ENCODE measurements at places on chromosomes 1 and 21.

DNA sequence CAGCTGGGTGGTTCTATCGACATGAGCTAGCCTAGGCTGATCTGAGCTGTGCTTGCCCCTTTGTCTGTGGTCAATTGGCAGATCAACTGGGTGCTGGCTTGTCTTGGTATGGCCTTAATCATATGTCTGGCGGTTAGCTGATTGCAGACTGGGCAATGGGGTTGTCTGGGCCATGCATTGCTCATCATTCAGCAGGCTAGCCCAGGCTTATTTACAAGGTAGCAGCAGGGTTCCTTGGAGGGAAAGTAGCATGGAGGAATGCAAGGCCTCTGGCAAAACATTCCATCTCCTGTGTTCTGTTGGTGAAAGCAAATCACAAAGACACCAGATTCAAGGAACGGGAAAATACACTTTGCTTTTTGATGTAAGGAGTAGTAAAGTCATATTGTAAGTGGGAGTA is 84.0 kb upstream of the IVNS1ABP start:
- DNase-seq = no peak

DNA sequence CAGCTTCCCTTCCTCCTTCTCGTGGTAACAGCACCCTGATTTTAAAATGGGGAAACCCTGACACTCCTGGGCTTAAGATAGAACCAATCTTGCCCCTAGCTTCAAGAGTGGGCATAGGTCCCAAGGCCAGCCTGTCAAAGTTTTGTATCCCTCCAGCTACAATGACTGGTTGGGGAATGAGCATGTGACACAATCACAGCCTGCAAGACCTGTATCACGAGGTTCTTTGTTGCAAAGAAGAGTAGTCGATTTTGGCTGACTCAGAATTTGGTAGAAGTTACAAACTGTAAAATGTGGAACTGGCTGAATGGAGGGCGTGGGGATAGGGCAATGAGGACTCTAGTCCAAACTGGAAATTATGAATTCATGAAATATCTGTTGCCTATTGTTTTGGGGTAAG is 18.7 kb downstream of the CTSK start:
- DNase-seq = no peak

DNA sequence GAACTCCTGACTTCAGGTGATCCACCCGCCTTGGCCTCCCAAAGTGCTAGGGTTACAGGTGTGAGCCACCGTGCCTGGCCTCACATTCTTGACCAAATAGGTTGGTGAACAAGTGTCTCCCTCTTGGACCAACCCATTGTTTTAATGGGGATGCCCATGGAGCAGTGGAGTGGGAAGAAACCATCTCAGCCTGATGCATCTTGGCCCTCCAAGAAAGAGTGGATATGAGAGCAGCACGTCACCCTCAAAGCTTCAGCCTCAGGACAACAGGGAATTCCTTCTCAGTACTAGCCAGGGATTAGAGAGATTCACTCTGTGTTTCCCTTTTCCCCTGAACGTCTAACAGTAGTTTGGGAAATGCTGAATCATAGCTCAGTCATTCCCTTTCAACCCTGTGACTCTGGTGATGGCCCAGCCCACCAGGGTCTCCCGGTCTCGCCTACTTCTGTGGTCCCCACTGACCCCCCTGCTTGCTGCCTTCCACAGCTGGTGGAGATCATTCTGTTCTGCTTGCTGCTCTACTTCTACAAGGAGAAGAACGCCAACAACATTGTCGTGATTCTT is 37.4 kb downstream of the NIPAL3 start:
- no peak for DNase-seq

DNA sequence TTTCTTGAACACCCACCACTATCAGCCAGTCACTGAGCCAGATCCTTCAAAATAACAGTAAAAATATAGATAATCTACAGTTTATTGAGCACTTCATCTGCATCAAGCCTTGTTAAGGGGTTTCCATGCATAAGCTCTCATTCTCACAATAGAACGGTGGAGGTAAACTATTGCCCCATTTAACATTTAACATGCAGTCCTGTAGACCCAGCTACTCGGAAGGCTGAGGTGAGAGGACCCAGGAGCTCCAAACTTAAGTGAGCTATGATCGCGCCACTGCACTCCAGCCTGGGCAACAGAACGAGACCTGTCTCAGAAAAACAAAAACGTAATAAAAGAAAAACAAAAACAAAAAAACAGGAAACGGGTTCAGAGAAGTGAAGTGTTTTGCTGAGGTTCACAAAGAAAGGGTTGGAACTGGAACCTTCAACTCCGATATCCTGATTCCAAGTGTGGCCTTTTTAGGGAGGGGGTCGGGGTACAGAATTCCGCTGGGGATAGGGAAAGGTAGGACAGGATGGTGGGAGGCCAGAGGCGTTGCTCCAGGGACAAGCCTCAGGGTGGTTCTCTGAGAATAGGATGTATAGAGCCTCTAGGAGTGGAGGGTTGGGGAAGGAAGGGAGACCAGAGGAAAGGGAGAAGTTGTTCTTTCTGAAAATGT is 11.6 kb upstream of the SESN2 start:
- DNase-seq = no peak

- no peak for DNase-seq
Observed at GRCh38 chr1:218397752-218398339, 52.7 kb downstream of the TGFB2 start.

- DNase-seq = no peak
Observed at GRCh38 chr21:41361786-41362604, at the start of gene MX2. Gene MX2 (plus strand): TSS chr21:41362027. CDS start chr21:41376907, 14,880 bp downstream.

- DNase-seq = no peak
Observed at GRCh38 chr1:27832762-27833161, 2.2 kb downstream of the PPP1R8 start.

DNA sequence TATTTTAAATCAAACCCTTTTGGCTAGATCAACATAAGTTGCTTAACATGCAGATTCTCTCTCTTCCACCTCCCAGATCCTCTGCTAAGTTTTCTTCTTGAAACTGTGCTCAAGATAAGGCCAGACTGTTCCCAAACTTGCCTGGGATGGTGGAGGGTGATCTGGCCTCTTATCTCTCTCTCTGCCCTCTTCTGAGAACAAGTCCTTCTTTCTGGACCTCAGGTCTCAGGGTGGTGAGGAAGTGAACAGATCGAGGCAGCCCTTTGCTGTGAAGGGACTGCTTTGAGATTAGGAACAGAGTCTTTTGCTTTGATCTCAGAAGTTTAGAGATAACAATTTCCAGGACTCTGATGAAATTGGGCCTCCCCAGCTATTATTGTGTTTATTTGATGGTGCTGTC is 70.7 kb downstream of the HUNK start:
- no peak for DNase-seq

- no peak for DNase-seq
Observed at GRCh38 chr1:85566890-85567289, 13.7 kb upstream of the CCN1 start.

DNA sequence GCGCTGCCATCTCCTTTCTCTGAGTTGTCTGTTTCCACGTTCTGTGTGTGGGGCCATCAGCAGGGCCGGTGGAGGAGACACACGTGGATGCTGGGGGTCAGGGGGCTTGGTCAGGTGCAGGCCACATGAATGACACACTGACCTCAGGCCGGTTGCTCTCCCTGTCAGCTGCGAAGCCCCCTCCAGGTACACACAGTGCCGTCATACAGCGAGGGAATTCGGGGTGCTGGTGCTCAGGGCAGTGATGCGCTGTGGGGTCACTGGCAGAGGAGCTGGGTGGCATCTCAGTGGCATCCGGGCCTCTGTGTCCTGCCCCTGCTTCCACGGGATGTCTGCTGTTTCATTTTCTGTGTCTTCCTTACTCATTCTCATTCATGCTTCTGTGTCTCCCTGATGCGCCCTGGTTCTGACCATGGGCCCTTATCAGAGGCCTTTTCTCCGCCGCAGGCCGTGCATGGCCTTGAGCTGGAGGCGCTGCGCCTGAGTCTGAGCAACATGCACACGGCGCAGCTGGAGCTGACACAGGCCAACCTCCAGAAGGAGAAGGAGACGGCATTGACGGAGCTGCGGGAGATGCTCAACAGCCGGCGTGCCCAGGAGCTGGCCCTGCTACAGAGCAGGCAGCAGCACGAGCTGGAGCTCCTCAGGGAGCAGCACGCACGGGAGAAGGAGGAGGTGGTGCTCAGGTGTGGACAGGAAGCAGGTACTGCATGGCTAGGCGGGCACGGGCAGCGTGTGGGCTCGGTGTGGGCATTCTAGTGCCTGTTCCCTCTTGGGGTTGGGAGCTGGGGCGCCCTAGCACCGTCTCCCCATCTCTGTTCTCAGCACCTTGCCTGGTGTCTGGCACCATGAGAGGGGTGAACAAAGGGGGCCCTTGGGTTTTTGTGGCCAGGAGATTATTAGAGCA is 22.6 kb downstream of the PCNT start:
- no peak for DNase-seq

DNA sequence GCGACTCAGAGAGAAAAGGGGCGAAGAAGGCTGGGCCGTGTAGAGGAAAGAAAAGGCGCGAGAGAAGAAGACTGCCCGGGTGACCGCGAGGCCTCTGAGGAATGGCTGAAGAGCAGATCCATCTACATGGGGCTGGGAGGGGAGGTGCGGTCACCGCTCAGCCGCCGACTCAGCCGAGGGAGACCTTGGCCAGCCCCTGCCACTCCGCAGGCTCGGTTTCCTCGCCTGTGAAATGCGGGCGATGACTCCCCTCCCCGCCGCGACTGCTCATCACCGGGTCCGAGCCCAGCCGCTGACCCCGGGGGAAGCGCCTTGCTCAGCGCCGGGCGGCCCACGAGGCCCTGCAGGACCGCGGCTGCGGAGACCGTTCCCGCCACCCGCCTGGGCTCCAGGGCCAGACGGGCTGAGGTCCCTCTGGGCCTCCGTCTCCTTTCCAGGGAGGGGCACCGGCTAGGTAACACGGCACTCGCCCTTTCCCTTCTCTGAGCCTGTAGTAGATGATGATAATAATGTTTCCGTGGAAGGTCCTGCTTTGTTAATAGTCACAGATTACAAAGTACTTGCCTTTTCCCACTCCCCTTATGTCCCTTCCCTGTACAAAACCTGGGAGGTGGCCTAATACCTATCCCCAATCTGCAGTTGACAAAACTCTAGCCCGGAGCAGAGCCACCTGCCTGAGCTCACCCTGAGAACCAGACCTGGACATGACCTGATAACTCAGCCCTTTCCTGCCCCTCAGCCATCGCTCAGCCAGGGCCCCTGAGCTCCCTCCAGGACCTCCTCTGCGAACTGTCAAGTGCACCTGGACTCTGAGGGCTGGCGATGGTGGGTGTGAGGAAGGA is 1.6 kb upstream of the BSND start:
- no peak for DNase-seq

- no peak for DNase-seq
Observed at GRCh38 chr1:201845331-201846083, 16.6 kb downstream of the IPO9 start.

GRCh38 chr1:194710671-194711070 is 1524.3 kb upstream of the B3GALT2 start:
- DNase-seq = no peak

GRCh38 chr1:218592688-218593087 is 247.6 kb downstream of the TGFB2 start:
- no peak for DNase-seq

GRCh38 chr1:1894354-1895059 is 3.6 kb upstream of the GNB1 start:
- no peak for DNase-seq

GRCh38 chr1:76229279-76230005 is 154.9 kb downstream of the ST6GALNAC3 start:
- DNase-seq = no peak

- peak; percentile 33 for DNase-seq
Observed at GRCh38 chr1:179121159-179121938, 39.5 kb downstream of the TOR3A start.

DNA sequence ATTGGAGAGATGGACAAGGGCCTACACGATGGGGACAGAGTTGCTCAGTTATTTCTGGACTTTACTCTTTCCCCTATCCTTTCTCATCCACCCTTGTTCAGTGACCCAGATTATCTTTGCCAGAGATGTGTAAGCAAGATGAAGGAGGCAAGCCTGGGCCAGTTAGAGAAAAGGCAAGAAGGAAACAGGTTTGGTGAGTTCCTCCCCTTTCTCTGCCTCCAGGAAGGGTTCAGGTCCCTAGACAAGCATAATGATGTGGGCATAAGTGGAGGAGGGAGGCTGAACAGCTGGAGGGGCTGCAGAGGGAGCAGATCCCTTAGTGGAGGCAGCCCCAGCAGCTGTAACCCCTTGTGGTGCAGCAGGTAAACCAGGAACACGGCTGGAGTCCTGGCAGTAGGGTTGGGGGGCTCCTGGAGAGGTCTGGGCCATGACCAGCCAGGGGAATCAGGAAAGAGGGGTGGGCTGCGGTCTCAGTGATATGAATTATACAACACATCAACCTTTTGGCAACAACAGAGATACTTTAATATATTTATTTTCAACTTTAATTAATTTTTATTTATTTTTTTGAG is 9.2 kb upstream of the CDC42 start:
- no peak for DNase-seq

DNA sequence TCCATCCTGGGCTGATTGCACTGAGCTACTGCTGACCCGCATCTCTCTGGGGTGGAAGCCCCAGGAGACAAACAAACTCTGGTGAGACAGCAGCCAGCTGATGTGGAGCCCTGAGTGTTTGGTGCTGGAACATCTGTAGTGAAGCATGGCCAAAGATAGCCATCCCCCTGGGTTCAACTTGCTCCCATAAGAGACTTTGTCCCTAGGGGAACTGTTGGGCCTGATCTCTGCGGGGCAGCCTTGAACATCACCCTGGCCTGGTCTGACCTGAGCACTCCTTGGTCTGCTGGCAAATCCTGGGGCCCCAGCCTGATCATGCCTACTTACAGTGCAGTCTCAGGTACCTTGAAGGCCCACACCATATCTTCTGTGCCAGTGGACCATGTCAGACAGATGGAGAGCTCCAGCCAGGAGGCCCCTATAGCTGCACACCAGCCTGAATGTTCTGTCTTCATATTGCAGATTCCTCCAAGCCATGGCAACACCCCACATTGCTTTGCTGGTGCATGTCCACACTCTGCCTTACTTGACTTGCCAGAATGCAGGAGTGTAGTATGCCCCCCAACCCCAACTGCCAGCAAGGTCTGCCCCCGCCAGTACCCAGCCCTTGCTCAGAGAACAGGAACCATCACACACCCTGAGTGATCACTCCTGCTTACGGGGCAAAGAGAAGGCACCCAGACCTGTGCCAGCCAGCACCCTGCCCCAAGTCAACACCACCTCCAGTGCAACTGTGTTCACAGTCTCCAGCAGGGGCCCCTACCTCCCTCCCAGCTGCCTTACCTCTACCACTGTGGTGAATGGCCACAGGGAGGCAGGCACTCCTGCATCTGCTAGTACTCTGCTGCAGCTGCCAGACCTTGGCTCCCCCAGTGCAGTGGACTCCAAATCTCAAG is 690.5 kb upstream of the NR5A2 start:
- DNase-seq = no peak

GRCh38 chr1:197660389-197660788 is 114.9 kb downstream of the DENND1B start:
- no peak for DNase-seq

Data from G401 (cell line).